ENCODE measurements at places on chromosomes 6 and 20.

DNA sequence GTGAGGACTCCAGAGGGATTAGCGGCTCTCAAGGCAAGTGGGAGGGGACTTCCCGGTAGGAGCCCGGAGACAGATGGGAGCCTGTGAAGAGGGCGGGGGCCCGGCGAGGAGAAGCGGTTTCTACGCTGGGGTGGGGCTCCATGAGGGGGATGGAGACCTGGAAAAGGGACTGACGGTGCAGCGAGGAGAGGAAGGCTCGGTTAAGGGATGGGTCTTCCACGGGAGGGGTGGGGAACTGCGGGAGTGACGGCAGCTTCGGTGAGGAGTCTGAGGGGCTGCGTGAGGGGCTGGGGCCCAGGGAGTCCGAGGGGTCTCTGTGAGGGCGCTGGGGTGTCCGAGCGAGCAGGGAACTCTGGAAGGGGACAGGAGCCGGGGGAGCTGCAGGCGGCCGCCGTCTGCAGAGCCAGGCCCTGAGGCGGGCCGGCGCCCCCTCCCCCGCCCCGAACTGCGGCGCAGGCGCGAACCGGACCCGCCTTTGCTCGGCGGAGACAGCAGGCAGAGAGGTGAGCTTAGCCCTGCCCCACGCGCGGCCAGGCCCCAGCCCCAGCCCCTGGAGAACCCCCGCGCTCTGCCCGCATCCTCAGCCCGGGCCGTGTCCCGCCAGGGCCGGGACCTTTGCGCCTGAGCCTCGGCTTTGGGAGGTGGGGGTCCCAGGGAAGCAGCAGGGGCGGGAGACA, at the start of gene NRSN2:
Gene NRSN2 (plus strand): TSS at position 472 of the 677 bp plus-strand sequence. CDS start 2,533 bp downstream, outside the sequence.
- peak; percentile 60 for DNase-seq

GRCh38 chr6:158018851-158019361, 37.2 kb downstream of the SYNJ2 start:
- no peak for DNase-seq

GRCh38 chr20:12113468-12114371, 196.0 kb downstream of the BTBD3 start:
- DNase-seq = no peak

GRCh38 chr6:89997456-89998445, 103.5 kb downstream of the GJA10 start:
- DNase-seq = no peak

GRCh38 chr6:138465007-138465645, 34.2 kb downstream of the NHSL1 start:
- DNase-seq = no peak

- DNase-seq = no peak
Observed at GRCh38 chr20:13299401-13299800, 78.3 kb downstream of the ISM1 start.

GRCh38 chr6:55379471-55379870, 52.2 kb downstream of the GFRAL start:
- DNase-seq = no peak

- DNase-seq = no peak
Observed at GRCh38 chr20:62437927-62438326, 10.6 kb upstream of the RBBP8NL start.

DNA sequence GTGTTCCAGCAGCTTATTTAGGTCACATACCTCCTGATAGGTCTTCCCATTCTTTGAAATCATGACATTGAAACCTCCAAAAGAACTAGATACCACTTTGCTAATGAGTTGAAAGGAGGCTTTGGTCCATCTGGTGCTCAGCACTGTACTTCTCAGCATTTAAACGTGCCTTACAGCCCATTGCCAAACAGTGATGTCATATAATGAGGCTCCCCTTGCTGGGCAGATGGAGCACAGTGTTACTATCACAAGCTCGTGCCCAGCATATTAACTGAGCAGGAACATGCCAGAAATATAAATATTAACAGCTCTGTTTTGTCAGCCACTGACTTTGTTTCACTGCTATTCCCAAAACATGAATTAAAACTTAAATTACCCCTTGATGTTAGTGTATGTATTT, 25.5 kb upstream of the MAPK13 start:
- no peak for DNase-seq

GRCh38 chr6:141097471-141097870, 1035.3 kb upstream of the GJE1 start:
- no peak for DNase-seq

DNA sequence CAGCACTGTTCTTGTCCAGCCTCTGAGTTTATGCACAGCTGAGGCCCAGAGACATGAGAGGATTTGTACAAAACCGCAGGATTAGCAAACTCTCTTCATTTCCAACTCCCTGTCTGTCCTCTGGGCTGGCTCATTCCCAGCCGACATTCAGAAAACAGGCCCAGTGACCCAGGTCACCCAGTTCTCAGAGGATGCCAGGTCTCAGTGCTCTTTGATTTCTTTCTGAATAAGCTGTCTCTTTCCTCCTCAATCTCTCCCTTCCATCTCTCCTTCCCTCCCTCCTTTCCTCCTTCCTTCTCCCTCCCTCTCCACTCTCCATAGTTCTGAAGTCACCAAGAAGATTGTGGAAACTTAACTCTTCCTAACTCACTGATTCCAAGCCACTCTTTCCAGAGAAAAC, 372.7 kb upstream of the SULF2 start:
- no peak for DNase-seq

GRCh38 chr6:33683051-33683571, 28.4 kb downstream of the UQCC2 start:
- DNase-seq = no peak

DNA sequence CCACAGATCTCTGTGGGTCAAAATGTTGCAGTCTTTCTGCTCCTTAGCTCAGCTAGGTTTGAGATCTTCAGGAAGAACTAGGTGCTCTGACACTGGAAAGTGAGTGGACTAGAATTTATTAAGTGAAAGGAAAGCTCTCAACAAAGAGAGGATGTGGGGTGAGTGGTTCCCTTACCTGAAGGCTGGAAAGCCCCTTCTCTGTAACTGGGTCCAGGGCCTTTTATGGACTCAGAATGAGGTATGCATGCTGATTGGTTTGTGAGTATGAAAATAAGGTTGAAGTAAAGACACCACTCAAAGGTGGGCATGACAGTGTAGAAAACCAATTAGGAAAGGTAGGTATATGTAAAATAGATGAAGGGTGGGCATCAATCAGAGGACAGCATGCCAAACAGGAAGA, 485.5 kb downstream of the CD109 start:
- no peak for DNase-seq

DNA sequence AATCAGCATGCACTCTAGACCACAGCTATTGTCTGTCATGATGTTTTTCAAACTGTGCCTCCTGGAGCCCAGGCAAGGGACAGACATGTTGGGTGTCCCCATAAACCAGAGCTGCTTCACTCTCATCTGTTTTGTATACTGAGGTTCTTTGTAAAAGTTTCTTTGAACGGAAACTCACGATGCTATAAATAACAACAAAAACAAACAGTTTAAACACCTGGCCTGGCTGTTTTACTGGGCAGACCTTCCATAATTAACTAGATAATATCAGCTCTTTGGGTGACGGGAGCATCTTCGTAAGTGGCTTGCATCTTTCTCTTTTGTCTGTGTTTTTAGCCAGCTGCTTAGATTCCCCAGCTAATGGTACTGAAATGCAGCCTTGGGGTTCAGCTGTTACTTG, 190.3 kb downstream of the ZDHHC14 start:
- no peak for DNase-seq

GRCh38 chr6:166954118-166954713, 2.1 kb downstream of the RNASET2 start:
- DNase-seq = no peak

DNA sequence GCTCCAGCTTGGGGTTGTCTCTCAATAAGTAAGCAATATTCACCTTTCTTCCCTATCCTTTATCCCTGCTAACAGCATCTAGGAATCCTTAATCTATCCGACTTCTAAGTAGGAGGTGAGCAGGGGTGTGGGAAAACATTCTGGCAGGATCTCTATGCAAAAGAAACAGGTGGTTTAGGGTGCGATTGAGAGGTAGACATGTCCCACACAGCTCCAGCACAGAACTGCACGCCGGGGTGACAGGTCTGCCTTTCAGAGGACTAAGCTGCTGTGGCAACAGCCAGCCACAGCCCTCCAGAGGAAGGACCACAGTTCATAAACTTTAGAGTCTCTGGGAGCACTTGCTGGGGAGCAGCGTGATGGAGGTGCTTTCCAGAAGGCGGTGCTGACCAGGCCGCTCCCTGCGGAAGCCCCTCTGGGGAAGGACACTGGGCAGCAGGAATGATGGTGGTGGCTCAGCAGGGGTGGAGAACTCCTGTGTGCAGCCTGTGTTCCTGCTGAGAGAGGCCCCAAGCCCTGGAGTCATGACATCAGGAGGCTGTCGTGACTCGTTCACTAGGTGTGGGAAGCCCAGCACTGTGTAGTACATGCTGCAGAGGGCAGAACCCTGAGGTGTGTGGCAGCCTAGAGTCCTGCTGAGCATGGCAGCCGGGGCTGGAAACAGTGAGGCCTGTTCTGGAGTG, 509.6 kb downstream of the PRKN start:
- no peak for DNase-seq

GRCh38 chr6:8545336-8545735, 110.0 kb upstream of the SLC35B3 start:
- no peak for DNase-seq

GRCh38 chr20:25025091-25025861, 32.7 kb downstream of the ACSS1 start:
- DNase-seq = peak; percentile 20

- no peak for DNase-seq
Observed at GRCh38 chr20:51400051-51400926, 142.2 kb downstream of the NFATC2 start.

DNA sequence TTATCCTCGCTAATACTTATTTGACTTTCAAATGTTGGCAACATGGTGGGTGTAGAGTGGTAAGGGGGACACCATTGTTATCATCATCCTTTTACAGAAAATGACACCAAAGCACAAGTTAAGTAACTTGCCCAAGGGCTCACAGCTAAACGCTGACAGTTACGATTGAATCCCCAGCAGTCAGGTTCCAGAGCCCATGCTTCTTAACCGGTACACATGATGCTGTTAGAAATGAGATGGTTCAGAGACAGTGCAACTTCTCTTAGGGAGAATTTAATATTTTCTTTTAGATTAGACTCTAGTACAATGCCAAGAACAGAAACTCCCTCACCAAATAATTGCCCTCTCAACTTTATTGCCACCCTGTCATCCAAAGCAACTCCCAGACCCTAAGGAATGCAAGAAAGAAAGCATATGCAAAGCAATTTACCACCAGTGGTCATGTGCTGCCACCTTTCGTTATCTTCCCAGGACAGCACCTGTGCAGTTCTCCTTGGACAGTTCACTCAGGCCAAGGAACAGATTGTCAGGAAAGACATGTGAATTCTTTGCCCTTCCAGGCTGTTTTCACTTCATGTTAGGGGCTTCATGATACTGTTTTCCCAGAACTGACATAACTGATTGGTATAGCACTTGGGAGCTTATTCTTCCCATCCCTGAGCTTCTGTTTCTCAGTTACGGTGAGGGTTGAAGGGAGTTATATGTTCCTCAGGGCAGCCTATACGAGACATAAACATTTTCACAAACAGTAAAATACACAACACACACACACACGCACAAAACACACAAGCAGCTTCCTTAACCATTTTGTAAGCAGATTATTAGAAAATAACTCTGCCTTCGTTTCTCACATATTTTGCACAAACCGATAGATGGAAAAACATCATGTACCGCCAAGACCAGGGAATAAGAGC, 5.1 kb downstream of the HLA-DMA start:
- peak; percentile 59 for DNase-seq

GRCh38 chr6:119140196-119141140, 62.0 kb upstream of the FAM184A start:
- DNase-seq = no peak

DNA sequence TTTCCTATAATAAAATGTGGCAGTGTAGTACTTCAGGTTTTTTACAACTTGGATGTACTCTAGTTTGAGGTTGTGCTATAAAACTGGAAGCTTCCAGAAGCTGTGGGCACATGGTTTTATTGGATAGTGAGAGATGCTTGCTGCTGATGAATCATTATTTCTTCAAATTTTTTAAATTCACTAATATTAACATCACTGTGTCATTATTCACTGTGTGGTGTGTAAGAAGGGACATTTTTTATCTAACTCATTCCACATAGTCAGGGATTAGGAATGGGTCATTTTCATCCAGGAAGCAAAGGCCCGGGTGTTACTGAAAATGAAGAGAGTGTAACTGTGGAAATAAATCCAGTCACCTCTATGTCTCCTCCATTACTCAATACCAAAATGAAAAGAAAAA, 421.0 kb downstream of the TENT5A start:
- DNase-seq = no peak

- peak; percentile 81 for DNase-seq
Observed at GRCh38 chr6:43627008-43627825, 1.8 kb downstream of the GTPBP2 start.

- no peak for DNase-seq
Observed at GRCh38 chr6:13242590-13242989, 85.7 kb downstream of the TBC1D7 start.

DNA sequence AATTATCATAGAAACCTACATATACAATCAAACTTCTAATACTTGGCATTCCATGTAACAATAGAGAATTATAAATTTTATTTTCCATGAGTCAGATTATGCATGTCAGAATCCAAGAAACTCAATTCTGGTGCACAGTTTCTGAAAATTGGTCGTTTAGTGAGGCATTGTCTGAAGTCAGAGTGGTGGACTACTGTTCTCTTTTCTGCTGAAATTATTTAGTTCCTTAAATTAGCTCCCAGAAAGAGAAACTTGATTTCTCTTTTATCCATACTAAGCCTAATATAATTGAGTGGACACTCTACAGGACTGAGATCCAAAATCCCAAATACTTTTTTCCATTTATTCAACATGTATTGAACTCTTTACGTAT, 265.5 kb downstream of the ALDH8A1 start:
- DNase-seq = no peak

DNA sequence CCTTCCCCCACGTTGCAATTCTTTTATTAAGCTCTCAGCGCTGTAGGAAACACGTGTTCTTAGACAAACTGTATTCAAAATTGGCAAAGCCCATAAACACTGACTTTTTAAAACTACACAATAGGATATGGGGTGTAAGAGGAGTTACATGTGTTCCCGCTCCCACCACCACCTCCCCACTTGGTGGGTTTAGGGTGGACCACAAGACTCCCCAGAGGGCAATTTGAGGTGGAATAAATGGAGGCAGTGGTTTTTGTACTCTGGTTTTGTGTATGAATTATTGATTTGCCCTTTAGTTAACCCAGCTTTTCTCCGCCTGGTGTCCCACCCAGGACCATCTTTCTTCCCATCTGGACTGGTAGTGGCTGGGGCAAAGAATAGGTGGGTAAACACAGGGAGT, 3.7 kb downstream of the UQCC2 start:
- DNase-seq = no peak

GRCh38 chr6:134373282-134373922, 55.5 kb upstream of the SGK1 start:
- DNase-seq = peak; percentile 63

DNA sequence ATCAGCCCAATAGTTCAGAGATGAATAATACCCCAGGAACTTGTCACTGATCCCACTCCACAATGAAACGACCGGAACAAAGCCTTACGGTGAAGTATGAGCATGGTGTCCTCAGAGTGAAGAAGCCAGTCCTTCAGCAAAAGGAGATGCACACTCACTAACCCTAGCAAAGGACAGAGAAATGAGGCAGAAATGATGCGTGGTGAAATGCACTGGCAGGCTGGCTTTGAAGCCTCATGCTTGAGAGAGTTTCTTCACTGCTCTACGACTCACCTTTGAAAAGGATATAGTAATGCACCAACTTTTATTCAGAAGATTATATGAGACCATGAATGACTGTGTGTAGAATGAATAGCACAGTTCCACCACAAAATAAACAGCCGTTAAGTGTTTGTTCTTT, 74.8 kb downstream of the PHACTR1 start:
- no peak for DNase-seq

Data from left colon (tissue), 2 donors.